ENCODE measurements at places on chromosomes 7 and 10.

DNA sequence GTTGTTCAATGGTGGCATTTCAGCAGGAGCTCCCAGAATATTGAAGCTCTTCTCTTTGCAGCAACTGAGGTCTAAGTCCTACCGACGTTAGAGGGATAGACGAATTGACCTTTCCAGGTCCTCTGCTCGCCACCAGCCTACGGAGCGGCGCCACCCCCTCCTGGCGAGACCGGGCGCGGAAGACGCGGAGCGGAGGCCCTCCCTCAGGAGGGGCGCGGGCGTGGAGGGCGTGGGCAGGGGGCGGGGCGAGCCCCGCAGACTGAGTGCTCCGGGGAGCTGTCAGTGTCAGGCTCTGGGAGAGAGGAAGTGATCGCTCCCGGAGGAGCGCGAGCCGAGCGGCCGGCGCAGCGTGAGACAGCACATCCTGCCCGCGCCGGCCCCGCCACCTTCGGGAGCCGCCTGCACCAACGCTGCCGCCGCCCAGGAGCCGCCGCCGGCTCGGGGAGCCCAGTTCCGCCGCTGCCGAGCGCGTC, at the start of gene DYNC1I1:
Gene DYNC1I1, plus strand, starts transcription at position 257 of the 473 bp plus-strand sequence. CDS start 32,176 bp downstream, outside the sequence.
- DNase-seq: no peak

DNA sequence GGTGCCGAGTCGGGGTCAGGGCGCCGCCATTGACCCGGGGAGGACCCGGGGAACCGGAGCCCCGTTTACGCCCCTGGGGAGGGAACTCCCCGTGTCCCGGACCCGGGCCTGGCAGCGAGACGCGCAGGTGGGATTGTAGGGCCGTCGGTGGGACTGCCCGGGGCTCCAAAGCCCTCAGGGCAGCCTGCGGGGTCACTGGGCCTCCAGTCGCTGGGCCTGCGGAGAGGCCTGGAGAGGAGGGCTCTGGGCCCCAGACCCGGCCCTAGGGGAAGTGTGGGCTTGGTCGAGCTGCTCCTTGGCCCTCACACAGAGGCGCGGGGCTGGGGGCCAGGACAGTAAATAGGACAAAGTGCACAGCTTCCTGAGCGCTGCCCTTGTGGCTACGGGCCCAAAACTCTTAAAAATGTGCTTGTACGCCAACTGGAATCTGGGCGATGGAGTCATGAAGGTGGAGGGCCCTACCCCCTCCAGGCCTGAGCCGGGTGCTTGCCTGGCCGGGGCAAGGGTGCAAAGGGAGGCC, 657 bp downstream of the ECHDC3 start:
- DNase-seq: no peak

DNA sequence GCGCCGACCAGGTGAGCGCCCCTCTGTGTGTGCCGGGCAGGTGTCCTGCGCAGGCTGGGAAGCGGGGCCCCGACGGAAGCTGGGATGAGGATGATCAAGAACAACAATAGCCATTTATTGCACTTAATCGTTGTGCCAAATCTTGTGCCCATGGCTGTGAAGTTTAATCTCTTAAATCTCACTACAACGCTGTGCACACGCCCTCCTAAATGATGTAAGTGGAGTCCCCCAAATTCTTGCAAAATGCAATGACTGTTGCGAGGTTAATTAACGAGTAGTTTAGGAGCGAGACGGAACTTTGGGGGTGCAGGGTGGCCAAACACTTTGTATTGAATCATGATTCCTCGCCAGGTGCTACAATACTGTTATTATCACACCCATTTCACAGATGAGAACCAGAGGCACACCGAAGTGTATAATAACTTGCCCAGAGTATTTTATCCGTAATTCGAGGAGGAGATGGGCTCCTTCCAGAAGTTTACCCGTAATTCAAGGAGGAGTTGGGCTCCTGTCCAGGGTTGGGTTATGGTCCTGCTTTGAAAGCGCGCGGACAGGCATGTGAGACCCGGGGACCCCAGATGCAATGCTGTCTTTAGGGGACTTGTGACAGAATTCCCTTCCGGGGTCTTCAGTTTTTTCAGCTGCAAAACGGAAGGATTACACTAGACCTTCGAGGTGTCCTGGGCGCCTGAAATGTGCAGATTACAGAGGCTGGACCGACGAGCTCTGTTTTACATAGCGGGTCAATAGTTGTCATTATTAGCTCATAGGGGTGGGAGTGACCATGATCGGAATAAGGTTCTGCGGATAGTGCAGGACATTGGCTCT, 1.0 kb downstream of the FFAR4 start:
- no peak for DNase-seq

DNA sequence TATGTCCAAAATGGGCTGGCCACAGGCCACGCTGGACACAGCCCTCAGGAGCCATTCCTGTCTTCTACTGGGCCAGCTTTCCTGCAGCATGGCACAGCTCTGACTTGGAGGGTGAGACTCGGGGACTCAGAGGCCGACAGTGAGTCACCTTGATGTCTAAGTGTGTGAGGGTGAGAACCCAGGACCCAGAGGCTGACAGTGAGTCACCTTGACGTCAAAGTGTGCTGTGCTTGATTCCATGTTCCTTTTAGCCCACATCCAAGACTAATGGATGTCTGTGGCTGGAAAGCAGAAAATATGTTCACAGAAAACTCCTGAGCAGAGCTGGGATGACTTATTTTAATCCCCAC, 6.0 kb upstream of the FAM170B start:
- DNase-seq: no peak

DNA sequence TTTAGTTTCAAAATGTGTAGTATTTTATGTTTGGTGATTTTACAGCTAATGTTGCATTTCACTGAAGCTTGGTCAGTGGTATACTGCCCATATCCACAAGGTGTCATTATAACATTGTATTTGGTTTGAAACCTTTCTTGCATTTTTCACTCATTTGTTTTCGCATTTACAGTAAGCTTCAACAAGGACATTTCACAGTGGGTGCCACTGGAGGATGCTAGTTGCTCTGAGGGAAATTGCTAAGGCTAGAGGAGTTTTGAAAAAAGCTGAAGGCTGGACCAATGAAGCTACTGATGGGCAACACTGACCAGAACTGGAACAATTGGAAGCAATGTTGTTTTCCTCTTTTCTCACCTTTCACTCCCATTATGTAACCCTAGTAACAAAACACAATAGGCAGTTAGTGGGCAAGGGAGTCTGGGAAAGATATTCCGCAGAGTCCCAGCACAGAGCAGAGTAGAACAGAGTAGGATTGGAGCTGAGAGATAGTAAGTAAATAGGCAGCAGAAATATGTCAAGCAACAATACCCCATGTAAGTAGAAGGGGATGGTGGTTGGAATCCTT, 23.6 kb upstream of the SRI start:
- no peak for DNase-seq

- DNase-seq: no peak
Observed at GRCh38 chr10:132132421-132132841, 54.3 kb upstream of the DPYSL4 start.

All from stimulated activated CD4-positive, alpha-beta T cell treated with anti-CD3 and anti-CD28 coated beads, TNF-alpha, amount 100 ng/mL, for 48 hours (primary cell).